Activated CD8-positive, alpha-beta memory T cell treated with anti-CD3 and anti-CD28 coated beads for 48 hours (primary cell): ENCODE measurements at places on chromosomes 2 and 18.

DNA sequence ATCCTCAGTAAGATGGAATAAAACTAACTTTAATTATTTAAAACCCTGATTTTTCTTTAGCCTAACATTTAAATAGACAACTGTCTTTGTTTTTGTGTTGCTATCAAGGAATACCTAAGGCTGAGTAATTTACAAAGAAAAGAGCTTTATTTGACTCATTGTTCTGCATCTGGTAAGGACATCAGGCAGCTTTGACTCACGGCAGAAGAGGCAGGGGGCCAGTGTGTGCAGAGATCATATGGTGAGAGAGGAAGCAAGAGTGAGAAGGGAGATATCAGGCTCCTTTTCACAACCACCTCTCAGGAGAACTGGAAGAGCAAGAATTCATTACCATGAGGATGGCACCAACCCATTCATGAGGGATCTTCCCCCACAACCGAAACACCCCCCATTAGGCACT lies 64.6 kb upstream of the TFPI start:
- DNase-seq: no peak

- DNase-seq: no peak
Measured at GRCh38 chr18:47683774-47684173, 246.7 kb downstream of the SMAD2 start.

- no peak for DNase-seq
Measured at GRCh38 chr2:211203986-211204385, 647.6 kb downstream of the CPS1 start.

GRCh38 chr2:36881816-36882215 lies 84.5 kb downstream of the STRN start:
- DNase-seq: no peak

GRCh38 chr2:109133746-109134145 lies 4.7 kb downstream of the SH3RF3 start:
- DNase-seq: no peak

DNA sequence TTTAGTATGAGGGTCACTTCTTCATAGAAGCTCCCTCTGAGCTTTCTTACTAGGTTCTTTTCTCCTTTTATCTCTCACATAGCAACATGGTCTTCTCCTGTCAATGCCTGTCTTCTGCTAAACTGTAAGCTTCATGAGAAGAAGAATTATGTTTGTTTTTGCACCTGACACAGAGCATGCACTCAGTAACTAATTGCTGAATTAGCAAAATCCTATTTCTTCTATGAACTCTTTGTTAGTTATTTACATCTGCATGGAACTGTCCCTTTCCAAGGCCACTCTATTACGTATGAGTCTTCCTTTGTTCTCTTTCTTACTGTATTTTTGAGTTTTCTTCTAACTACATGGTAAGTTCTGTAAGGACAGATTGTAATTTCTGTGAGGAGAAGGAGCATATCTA lies 63.4 kb downstream of the THSD7B start:
- DNase-seq: no peak

DNA sequence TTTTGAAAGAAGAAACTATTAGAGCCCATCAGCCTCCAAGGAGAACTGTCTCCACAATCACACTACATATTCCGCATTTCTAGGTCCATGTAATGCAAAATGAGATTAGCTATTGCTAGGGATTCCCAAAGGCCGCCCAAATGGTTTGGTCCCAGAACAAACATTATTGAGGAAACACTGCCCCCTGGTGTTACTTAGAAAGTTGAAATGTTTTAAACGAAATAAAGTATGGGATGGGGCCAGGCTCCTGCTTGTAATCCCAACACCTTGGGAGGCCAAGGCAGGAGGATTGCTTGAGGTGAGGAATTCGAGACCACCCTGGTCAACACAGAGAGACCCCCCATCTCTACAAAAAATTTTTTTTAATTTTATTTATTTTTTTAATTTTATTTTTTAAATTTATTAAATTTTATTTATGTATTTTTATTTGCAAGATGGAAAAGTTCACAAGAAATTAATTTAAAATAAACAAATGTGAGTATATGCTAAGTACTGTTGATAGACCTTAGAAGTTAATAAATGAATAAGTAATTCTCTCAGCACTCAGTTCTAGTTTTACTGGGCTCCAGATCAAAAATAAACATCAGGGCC lies 5.5 kb downstream of the NHEJ1 start:
- DNase-seq: no peak

- no peak for DNase-seq
Measured at GRCh38 chr18:10524507-10525370, 1.1 kb upstream of the NAPG start.

- no peak for DNase-seq
Measured at GRCh38 chr2:169761251-169761969, 27.8 kb downstream of the KLHL23 start.

GRCh38 chr2:44137872-44138551 lies 30.7 kb upstream of the PPM1B start:
- DNase-seq: no peak

DNA sequence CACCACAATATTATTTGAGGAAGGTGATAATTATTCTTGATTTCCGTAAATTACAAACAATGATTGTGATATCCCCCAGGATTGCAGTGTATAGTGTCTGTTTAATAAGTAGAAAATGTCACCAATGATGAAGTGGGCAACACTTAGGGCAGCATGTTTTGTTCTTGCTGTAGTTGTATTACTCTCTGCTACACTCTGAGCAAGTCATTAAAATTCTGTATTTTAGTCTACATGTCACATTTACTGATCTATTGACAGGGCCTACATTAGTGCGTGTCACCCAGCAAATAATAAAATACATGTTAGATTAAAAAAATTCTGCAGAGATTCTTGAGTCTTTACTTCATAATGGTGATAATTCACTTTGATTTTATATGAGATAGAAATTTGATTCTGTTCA lies 247.6 kb downstream of the TMX3 start:
- no peak for DNase-seq

DNA sequence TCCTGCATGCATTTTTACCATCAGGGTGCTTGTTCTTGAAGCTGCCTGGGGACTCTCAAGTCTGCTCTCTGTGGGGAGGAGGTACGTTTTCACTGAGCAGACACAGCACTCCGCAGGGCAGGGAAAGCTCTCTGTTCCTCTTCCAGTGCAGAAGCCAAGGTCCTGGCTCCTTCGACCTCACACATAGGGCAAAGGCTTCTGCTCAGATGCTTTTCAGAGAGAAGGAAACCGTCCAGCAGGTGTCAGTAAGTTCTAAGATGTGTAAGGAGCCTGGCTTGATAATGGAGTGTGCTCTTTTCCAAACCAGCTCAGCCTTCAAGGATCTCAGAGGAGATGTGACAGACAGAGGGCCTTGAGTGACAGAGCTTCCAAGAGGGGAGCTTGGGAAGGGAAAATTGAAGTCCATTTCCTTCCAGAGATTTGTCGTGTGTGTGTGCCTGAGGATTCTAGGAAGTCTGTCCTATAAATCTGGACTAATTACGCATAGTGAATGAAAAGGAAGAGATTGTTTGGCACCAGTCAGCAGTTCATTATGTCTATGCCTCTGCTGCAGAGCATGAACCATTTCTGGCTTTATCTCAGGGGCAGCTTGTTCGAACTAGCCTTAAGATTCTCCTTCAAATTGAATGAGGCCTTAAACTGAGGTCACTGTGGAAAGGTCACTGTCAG lies 67.3 kb upstream of the UPP2 start:
- no peak for DNase-seq

DNA sequence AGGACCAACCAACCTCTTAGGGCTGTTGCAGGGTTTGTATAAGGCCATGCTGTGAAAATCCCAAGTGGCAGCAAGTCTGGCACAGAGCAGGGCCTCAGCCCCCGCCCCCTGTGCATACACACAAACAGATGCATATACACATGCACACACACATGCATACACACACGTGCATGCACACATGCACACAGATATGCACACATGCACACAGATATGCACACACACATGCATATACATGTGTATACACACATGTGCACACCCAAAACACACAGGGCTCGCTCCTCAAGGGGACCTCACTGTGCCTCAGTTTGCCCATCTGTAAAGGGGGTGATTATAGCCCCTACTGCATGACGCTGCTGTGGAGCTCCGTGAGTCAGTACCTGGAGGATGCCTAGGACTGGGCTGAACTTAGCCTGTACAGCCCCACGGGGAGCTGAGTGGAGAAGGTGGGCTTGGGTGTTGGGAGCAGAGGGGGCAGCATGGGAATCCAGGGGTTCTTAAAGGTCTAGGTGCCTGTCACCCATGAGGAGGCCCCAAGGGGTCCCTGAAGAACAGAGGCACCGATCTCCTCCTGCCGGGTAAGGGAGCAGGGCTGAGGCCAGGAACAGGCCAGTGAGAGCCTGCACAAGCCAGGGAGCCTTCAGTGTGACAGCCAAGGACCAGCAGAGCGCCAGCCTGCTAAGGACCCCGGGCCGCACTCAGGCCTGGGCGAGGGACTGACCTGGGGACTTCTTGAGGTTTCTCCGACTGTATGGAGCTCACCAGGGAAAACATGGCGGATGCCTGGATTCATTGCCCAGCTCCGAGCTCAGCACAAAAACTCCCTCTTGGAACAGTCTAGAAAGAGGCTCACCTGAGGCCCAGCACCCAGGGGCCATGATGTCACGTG lies 24.0 kb upstream of the ALPI start:
- no peak for DNase-seq

GRCh38 chr18:53796040-53796729 lies 428.3 kb downstream of the MBD2 start:
- no peak for DNase-seq

DNA sequence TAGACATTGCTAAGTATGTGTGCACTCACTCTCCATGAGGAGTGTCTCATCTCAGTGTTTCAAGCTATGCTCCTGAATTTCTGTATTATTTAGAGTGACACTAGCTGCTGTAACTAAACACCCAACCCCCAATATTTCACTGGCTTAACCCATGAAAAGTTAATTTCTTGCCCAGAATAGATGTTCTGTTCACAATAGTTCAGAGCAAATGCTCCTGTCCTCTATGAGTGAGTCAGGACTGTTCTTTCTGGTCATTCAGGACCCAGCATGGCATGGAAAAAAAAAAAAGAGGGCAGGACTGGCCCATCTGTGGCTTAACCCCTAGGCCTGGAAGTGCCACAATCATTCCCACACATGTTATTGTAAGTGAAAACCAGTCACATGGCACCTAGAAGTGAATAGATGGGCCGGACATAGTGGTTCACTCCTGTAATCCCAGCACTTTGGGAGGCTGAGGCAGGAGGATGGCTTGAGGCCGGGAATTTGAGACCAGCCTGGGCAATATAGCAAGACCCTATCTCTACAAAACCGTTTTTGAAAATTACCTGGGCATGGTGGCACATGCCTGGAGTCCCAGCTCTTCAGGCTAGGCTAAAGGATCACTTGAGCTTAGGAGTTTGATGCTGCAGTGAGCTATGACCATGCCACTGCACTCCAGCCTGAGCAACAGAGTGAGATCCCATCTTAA lies 663.6 kb downstream of the IRS1 start:
- DNase-seq: no peak

GRCh38 chr18:34840256-34840826 lies 130.2 kb downstream of the DTNA start:
- DNase-seq: no peak

DNA sequence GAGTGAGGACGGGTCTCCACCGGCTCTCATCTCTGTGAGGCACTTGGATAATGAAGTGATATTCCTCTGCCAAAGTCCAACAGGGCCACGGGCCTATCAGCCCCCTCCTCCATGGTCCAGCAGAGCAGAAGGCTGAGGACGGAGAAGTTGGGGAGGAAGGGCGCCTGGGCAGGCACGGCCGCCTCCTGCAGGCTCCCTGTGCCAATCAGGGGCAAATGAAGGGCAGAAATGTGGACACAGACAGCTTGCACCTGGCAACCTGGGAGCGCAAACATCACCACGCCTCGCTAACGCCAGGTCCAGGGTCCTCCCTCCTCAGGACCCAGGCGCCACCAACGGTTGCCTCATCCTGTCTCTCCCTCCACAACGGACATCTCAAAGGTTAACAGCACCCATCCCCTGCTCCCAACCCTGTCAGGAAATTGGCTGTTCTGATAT lies 24.3 kb downstream of the SMAD7 start:
- DNase-seq: no peak

GRCh38 chr2:200800458-200800857 lies 11.3 kb upstream of the BZW1 start:
- DNase-seq: no peak

DNA sequence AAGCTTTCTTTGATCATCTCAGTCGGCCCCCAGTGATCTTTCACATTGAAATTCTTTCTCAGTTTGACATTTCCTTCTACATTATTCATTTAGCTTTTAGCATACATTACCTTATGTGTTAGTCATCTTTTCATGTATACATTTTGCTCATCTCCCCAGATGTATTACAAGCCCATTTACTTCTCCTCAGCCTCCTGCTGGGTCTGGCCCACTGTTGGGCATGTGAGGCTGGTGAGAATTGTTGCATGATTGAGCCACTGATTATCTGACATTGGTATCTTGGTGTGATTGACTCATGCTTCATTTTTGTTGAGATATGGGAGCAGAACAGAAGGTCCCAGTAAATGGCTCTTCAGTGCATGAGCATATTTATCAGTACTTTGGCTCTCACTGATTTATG lies 300.1 kb upstream of the DDX18 start:
- no peak for DNase-seq

DNA sequence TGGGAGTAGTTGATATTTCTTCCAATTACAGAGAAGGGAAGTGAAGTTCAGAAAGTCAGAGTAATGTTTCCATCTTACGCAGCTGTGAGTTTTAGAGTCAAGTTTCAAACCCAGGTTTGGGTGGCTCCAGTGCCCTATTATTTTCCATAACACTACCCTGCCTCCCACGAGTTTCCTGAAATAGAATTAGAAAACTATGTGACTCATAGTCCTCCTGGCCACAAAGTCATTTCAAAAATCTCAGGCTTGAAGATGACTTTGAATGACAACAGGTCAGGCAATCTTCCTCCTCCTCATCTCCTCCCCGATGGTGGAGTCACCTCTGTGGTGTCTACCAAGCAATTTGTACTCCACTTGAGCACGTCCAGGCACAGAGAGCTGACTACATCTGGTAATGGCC lies 212.3 kb upstream of the TRIB2 start:
- DNase-seq: no peak

GRCh38 chr2:231672617-231673347 lies 35.5 kb upstream of the PTMA start:
- no peak for DNase-seq
